ENCODE measurements at places on chromosomes 11 and 22.
A peak's percentile ranks its signal among the peaks of the same experiment; 100 is the strongest.

GRCh38 chr11:119691020-119691666 lies 37.9 kb downstream of the NECTIN1 start:
- no peak for DNase-seq

DNA sequence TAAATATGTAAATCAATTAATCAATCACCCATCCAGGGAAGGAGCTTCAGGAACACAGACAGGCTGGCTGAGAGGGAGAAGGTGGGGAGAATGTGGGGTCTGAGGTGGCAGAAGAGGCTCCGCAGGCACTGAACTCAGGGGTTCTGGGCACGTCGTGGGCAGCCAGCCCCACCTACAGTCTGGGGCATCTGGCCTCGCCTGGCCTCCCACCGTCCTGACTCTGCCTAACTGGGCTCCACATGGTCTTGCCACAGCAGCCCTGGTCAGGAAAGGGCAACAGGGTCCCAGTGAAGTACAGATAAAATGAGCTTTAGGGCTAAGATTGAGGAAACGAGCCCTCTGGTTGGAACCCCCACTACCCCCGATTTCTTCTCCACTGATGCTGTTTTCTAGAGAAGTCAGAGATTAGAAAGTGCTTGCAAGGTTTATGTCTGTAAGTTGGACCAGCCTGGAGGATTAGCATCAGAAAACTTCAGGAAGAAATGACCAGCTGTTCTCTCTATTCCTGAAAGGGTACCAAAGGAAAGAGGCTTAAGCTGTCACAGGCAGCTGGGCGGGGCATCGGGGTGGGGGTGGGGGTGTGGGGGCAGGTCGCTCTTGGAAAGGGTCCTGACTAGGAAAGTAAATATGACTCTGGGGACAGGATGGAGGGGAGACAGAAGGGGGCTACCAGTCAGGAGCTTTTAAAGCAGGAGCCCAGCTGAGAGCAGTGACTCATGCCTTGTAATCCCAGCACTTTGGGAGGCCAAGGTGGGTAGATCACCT lies 261.7 kb downstream of the BUD13 start:
- DNase-seq = no peak

DNA sequence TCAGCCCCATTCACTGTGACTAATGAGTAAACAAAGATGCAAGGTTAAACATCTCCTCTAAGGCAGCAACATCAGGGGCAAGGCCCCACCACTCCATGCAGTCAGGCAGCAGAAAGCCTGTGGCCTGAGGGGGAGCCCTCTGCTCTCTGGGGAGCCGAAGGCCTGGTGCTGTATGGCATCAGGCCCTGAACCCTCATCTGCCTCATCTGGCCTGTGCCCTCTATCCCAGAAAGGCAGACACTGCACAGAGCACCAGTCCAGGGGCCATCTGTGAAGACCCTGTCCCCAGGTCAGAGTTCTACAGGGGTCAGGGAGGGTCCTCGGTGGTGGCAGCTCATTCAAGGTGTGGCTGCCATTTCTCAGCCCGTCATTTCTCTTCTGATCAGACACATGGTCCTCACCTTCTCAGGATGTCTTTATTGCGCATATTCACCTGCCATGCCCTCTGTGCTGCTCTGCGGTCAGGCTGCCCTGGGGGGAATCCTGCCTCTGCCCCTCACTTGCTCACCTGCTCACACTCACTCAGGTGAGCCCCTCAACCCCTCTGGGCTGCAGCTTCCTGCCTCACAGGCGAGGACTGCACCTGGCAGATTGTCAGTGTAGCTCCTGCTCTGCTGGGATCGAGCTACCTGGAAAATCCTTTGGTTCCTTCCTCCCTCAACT lies 103.1 kb upstream of the PITPNB start:
- no peak for DNase-seq

GRCh38 chr22:24429411-24430365 lies 2.3 kb downstream of the ADORA2A start:
- DNase-seq = peak; percentile 72

GRCh38 chr11:62610814-62611704 lies 1.5 kb downstream of the EML3 start:
- DNase-seq = no peak

DNA sequence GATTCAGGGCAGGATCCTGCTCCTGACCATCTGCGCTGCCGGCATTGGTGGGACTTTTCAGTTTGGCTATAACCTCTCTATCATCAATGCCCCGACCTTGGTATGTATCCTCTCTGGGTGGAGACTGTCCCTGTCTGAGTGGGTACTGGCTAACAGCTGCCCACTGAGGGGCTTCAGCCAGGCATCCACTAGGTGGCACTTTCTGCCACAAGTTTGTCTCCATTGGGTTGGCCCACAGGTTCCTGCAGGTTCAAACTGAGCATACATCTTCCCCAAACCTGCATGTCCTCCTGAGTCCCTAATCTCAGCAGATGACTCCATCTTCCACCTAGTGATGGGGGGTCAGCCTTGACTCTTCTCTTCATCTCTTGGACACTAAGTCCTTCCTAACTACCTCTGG lies 4.4 kb downstream of the SLC2A11 start:
- peak; percentile 43 for DNase-seq

GRCh38 chr22:24175160-24175808 lies 6.0 kb upstream of the SUSD2 start:
- peak; percentile 68 for DNase-seq

GRCh38 chr11:10351765-10352641 lies 47.1 kb downstream of the ADM start:
- no peak for DNase-seq

- DNase-seq = no peak
Observed at GRCh38 chr11:60880643-60881282, 13.4 kb downstream of the ZP1 start.

DNA sequence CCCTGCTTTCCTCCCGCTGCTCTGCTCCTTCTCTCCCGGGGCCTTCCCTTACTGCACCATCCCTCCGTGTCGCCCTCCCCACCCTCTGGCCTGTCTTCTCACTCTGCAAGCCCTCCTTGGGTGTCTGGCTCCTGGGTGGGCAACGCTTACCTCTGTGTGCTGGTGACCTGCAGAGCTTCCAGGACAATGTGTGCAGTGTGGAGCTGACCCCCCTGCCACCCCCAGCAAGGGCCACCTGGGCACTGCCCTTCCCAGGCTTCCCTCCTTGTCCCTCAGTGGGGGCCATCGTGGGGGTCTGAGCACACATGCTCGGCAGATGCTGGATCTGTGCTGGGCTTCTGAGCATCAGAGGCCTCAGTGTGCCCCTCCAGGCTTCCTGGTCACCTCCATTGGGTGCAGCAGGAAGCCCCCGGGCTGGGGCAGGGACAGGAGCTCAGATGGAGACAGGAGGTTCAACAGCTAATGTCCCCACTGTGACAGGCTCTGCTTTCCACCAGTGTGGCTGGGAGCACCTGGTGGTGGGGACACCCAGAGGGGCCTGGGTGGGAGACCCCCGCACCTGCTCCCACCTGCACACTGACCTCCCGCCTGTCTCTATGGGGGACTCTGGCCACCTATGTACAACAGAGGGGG lies 7.8 kb upstream of the BRSK2 start:
- no peak for DNase-seq

GRCh38 chr22:24421428-24421931 lies 5.9 kb upstream of the ADORA2A start:
- peak; percentile 40 for DNase-seq

GRCh38 chr22:31628969-31629708 lies 32.9 kb downstream of the PISD start:
- no peak for DNase-seq

DNA sequence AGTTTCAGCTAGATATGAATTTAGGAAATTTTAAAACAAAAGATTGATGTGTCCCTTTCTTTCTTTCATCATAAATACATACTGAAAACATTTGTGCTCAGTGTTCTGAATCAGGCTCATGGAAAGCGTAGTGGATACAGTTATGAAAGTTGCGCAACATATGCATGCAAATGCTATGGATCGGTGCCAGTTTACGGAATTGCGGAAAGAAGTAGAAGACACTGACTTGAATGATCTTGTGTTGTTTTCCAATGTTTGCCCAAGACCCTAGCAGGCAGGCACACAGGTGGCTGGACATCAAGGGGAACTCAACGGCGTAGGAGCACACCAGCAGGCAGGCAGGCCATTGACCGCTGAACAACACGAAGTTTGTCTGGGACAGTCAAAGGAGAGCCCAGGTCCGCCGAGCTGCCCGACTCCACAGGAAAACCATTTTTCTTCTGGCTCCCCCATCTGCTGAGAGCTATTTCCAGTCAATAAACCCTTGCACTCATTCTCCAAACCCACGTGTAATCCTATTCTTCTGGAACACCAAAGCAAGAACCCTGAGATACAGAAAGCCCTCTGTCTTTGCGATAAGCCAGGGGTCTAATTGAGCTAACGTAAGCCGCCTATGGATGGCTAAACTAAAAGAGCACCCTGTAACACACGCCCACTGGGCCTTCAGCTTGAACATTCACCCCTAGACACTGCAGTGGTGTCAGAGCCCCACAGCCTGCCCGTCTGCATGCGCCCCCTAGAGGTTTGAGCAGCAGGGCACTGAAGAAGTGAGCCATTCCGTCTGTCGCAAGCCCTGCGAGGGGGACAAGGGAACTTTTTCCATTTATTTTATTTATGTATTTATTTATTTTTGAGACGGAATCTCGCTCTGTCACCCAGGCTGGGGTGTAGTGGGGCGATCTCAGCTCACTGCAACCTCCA lies 7.4 kb upstream of the BIRC3 start:
- DNase-seq = no peak

DNA sequence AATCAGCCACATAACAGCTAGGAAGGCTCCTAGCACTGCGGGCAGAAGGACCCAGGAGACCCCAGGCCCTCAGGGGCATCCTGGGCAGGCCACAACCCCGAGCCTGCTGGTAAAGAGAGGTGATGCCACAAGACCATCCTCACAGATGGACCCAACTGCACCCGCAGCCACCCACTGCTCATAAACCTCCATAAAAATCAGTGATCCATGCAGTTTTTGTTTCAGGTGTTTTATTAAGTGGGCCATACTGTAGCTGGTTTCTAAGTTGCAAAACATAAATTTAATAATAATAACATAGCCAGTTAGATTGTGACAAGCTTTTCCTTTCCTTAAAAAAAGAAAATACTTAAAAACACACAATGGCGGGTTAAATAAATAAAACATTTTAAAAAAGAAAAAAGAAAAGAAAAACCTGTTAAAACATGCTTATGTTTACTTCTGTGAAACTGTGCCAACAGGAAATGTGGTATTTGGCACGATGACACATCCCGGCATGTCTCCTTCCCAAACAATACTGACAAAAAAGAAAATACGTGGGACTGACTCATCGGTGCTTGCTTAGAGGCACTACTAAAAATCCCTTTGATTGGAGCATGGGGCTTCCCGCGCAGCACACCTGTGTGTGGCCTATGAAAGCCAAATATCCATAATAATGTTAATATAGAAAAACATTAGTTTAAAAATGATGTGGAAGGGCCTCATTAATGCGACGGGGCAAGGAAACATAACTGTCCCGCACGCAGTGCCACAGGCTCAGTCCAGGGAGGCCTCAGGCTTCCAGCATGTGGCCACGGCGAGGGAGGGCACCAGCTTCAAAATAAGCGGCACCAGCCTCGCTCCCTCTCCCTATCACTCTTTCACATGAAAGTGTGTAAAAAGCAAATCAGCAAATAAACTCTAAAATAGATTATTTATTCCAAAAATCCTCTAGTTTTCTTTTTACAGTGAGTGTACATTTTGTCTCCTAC lies 47.5 kb upstream of the SCUBE2 start:
- no peak for DNase-seq

DNA sequence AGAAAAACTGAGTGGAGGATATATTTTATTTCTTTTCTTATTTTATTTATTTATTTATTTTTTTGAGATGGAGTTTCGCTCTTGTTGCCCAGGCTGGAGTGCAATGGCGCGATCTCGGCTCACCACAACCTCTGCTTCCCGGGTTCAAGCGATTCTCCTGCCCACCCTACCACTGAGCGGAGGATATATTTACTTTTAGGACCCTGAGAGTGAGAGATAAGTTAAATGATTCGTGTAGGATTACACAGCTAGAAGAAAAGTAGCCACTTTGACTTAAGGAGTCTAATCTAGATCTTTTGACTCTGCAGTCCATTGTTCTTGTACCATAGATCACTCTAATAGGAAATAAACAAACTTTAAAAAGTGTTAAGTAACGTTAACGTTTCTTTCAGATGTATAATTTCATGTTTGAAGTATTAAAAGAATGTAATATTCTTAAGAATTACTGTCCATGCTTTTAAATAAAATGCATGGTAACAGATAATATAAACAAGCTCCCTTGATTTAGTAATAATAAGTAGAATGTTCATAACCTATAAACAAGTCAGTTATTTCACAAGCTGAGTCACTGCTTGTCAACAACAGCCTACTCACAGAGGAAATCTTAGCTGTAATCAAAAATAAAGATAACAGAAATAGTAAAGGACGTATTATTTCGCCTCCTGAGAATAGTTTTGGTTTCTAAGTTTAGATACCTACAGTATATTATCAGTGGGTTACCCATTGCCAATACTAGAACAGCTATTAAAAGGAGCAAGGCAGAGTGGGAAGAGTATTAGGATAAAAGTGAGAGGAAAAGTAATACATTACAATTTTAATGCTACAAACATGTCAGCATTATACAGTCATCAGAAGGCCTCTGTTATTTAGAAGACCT lies 18.6 kb downstream of the USP47 start:
- DNase-seq = no peak

- DNase-seq = no peak
Observed at GRCh38 chr11:69894181-69894611, 75.0 kb upstream of the FGF3 start.

- DNase-seq = no peak
Observed at GRCh38 chr22:49230194-49230577, 597.5 kb downstream of the BRD1 start.

GRCh38 chr11:22192289-22192641 lies 620 bp upstream of the ANO5 start:
- no peak for DNase-seq

- DNase-seq = no peak
Observed at GRCh38 chr11:108693852-108694251, 29.0 kb downstream of the DDX10 start.

GRCh38 chr11:130815956-130816355 lies 100.3 kb downstream of the SNX19 start:
- no peak for DNase-seq

DNA sequence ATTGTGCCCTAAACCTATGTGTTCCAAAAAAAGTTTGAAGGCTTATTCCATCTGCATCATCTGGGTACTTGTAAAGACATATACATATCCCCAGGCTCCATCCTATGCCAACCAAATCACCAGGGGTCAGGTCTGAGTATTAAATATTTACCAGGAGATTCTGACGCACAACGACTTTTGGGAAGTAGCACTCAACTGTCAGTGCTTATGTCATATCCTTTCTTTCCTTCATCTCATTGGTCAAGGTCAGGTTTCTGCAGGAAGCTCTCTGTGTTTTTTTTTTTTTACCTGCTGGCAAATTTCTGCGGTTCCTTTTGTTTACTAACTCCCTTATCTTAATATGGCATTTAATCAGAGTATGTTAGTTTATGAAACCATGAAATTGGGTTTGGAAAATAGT lies 22.5 kb upstream of the CYP2R1 start:
- no peak for DNase-seq
